ENCODE measurements at places on chromosomes 5 and 9.

- DNase-seq, result no peak
These were observed 37.3 kb upstream of the EGFL7 start for GRCh38 chr9:136625101-136626065.

- no peak for DNase-seq
These were observed 77.2 kb upstream of the NEK6 start for GRCh38 chr9:124180557-124180956.

DNA sequence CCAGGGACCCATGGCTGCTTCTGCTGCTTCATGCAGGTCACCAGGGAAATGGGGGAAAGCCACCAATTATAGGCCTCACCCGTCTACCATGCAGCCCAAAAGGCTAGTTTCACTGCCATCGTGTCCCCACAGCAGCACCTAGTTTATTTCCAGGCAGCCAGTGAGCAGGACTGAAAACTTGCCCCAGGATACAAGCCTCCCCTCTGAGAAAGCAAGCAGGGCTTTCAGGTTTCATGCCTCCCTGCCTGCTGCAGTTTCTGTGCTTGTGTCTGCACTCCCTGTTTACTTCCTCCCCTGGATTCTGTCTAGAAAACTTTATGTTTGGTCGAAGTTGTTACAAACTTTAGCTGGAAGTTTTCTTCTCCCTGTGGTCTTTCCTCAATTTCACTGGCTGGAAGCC is 319.1 kb downstream of the ANXA1 start:
- no peak for DNase-seq

DNA sequence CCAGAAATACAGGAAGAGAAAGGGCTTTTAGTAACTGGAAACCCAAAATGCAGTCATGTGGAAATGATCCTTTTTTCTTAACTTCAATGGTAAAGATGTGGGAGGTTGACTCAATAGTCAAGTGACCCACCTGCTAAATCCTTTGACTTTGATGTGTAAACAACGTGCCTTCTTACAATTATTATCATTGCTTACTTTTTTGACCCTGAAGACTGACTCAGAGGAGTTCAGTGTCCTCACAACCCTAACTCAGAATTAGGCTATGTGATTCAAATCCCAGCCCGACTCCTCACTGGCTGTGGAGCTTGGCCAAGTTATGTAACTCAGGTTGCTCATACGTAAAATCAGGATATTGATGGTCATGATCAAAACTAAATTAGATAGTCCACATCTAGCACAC is 27.9 kb downstream of the ANXA1 start:
- no peak for DNase-seq

DNA sequence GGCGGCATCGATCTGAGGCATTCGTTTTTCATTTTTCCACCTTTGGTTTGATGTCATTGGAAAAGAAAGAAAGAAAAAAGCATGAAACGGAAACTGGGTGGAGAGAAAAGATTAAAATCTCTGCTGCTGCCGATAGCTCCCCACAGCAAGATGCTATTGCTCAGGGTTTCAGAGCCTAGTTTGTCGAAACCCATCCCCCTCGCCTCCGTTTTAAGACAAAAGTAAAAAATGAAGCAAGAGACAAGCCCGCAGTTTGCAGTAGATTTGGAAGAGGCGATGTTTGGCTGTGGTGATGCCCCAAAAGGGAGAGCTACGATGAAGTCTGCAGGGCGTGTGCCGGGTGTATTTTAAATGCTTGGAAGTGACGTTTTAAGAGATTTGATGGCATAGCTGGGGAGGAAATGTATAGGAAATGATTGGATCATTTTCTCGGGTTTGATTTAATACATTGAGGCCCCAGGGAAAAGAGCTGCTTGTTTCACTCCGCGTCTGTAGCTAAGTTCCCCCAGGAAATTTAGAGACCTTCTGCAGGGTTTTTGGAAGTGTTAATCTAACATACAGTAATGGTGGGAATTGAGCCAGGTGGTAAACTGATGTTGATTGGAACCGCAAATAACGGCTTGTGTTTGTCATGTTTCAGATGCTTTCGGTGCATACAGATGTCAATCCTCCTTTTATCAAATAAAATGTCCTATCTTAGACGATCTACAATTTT is 909 bp downstream of the NDFIP1 start:
- no peak for DNase-seq

DNA sequence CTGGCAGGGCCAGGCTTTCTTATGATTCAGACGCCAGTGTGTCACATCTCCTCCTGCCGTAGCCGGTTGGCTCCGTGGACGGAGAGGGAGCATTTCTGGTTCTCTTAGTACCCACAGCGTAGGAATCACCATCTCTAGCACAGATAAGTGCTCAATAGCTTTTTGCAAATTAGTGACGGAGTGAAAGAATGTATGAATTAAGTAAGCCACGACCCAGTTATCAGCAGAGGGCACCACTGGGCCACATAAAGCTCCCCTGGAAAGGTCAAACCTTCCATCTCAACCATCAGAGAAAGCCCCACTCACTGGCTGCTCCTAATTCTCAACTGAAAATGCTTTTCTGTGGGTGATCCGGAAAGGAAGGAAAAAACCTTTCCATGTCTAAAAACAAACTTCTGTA is 317.0 kb upstream of the ADCY2 start:
- DNase-seq, result no peak

DNA sequence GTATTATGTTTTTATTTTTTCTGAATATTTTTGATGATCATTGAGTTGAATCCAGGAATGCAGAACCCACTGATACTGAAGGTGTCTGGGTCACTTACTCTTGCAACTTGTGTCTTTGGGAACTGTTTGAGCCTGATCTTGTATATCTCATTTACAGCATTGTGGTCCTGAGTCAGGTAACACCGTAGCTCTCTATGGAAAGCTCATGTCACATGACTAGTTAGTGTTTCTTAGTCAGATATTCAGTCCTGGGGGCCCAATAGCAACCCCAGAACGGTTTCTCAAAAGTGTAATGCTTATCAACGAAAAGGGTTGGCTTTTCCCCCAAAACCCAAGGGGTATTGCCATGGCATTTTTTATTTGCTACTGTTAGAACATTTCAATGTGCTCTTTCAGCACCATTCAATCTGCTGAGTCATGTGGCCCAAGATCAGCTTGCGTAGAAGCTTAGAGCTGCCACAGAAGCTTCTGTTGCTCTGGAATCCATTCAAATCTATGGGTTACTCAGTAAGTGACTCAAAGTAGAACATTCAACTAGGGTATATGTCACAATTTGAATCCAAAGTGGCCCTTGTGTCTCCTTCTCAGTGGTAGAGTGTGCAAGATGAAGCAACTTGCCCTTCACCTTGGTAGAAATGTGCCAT is 12.1 kb upstream of the PTAR1 start:
- DNase-seq, result no peak

DNA sequence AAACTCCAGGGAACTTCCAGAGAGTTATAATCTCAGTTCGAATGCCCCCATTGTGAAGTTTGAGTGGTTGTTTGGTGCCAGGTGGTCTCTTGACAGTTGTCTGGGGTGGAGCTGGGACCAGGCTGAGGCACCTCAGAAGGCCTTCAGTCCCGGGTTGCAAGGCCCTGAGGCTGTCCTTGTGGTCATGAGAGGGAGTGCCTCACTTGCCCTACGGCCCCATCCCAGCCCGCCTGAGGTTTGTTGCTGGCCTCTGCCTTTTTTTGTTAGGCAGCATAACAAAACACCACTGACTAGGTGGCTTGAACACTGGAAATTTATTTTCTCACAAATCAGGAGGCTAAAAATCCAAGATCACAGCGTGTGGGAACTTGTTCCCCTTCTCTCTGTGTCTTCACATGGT is 73.0 kb upstream of the PAPPA start:
- no peak for DNase-seq

DNA sequence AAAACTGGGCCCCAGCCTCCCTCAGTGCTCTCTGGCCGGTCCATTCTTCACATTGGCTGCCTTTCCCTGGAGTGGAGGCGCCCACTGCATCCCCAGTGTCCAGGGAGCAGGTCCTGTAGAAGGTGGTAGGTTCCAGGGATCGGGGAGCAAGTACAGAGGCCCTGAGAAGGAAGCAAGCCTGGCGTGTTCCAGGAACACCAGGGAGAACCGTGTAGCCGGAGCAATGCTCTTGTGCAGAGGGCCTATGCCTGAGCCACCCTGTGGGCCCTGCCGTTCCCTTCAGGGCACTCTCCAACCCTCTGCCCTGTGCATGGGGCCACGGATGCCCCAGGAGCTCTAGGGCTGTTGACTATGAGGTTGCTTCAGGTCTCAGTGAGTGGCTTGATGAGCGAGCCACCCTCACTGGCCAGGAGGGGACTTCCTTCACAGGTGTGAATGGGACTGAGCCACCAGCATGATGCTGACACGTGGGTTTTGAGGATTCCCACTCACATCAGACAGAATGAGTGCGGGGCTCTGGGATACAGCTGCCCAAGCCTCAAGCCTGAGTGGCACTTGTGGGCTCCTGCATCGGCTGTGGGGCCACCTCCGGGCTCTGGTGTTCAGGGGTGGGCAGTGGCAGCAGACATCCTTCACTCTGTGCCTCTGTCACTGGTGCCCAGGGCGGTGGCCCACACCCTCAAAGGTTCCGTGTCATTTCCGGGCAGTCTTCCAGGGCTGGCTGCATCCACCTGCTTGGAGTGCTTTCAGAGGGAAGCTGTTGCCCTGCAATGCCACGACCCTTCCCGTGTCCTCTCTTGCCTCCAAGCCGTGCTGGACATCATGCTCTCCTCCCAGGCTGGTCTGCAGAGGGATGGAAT is 54.4 kb downstream of the ADAMTS2 start:
- no peak for DNase-seq

DNA sequence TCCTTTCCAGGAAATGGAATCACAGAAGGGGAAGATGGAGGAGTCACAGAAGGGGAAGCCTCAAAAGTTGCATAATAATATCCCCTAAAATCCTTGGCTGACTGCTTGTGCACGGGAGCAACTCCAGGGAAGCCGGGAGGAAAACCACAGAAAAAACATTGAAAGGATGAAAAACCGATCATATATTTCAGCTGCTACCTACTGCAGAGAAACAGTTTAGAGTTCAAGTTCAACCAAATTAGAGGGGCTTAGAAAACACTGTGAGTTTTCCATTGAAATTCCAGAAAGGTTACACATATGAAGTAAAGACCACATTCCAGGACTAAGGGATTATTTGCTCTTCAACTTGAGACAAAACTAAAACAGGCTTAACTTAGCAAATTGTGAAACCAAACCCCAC is 37.6 kb upstream of the MTAP start:
- no peak for DNase-seq

DNA sequence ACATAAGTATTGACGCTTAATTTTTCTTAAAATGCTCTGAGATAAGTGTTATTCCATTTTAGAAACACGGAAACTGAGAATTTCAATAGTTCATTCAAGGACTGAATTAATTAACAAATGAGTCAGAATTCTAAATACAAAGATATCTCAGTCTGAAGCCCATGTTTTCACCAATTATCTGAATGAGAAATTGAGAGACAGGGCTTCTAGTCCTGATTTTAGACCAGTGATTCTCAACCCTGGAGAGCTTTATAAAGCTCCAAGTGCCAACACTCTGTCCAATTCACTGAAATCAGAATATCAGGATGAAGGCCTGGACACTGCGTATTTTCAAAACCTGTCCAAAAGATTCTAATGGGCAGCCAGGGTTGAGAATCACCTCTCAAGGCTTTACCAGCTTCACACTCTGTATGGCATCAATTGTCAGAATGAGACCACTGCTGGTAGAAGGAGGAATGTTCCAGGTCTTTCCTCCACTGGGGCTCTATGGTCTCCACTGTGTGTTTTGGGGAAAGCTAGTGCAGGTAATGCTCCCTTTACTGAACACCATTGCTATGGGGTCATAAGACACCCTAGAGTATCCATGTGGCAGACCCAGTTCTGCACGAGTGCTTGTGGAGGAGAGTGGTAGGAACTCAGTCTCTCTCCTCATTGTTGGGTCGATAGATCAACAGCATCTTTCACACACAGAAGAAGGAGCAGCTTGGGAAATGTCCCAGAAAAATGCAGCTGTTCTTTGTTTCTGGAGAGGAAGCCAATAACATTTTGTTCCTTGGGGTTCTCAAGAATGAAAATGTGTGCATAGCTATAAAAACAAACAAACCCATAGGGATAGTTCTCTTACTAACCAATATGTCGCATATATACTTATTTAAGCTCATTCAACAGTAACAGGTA is 99.7 kb upstream of the OSMR start:
- no peak for DNase-seq

- peak; percentile 32 for DNase-seq
These were observed 12.1 kb downstream of the GALNT10 start for GRCh38 chr5:154202379-154203260.

DNA sequence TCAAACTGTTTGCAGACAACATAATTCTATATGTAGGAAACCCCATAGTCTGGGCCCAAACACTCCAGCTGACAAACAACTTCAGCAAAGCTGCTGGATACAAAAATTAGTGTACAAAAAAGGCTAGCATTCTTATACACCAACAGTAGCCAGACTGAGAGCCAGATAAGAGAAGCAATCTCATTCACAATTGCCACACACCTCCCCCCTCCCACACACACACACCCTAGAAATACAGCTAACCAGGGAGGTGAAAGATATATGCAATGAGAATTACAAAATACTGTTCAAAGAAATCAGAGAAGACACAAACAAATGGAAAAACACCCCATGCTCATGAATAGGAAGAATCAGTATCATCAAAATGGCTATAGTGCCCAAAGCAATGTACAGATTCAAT is 9.0 kb downstream of the MTREX start:
- DNase-seq, result no peak

GRCh38 chr9:3850098-3850497 is 324.3 kb upstream of the RFX3 start:
- no peak for DNase-seq

DNA sequence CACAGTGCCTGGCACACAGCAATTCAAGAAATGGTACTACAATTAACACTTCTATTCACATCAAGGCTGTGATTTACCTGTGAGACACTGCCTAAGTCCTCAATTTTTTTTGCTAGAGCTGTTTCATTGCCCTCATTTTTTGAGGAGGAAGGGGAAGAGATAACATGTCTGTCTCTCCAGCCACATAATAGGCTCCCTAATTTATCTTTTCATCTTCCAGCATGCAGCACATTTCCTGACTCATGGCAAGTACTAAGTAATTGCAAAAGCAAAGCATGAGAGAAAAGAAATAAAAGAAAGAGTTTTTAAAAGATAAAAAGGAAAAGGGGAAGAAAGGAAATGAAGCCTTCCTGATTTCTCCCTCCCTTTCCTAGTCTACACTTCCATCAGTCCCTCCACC is 26.9 kb upstream of the RNF38 start:
- DNase-seq, result no peak

- no peak for DNase-seq
These were observed 9.5 kb downstream of the MTRR start for GRCh38 chr5:7878381-7878873.

- DNase-seq, result no peak
These were observed 11.9 kb upstream of the SRFBP1 start for GRCh38 chr5:121949885-121950284.

- DNase-seq, result no peak
These were observed 349.0 kb upstream of the MPDZ start for GRCh38 chr9:13628526-13628925.

GRCh38 chr5:43168175-43168574 is 23.9 kb upstream of the NIM1K start:
- no peak for DNase-seq

- DNase-seq, result no peak
These were observed 20.2 kb upstream of the ALDOB start for GRCh38 chr9:101455656-101456240.

Data from GM18507 (cell line).